Fibroblast of mammary gland (primary cell): ENCODE measurements at places on chromosomes 6 and 20.
A peak's percentile ranks its signal among the peaks of the same experiment; 100 is the strongest.

DNA sequence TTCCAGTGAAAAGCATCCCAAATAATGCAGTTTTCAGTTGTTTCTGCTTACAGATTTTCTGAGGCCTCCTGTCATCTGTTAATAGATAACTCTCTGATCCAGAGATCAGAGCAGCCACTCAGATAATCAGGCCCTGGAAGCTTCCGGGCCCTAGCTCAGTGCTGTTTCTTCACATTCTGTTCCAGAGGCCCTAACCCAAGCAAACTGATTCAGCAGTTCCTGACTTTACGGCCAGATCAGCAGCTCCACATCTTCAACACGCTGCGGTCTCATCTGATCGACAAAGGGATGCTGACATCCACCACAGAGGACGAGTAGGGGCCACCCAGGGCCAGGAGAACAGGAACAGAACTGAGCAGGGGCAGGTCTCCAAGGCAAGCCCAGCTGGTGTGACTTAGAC is 63.1 kb downstream of the CDS2 start:
- DNase-seq: no peak

DNA sequence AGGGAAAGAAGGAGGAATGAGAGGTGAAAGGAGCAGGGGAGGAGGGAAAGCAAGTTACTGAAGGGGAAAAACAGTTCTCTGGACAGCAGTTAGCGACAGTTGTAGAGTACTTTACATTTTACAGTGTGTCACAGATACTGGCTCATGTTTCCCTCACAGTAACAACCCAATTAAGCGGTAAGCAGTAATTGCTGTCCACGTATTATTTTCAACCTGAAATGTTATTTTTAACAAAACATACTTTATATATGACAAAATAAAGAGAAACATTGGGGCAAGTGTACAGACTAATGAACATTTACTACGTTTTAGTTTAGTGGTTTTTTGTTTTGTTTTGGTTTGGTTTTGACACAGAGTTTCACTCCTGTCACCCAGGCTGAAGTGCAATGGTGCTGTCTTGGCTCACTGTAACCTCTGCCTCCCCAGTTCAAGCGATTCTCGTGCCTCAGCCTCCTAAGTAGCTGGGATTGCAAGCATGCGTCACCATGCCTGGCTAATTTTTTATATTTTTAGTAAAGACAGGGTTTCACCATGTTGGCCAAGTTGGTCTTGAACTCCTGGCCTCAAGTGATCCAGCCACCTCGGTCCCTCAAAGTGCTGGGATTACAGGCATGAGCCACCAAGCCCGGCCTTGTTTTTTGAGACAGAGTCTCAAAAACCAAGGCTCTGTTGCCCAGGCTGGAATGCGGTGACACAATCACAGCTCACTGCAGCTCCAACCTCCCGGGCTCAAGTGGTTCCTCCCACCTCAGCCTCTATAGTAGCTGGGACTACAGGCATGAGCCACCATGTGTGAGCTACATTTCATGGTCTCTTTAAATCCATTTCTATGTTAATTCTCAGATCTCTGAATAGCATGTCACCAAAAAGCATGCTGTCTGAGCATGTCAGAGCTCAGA is 22.6 kb upstream of the BTN3A2 start:
- peak; percentile 53 for DNase-seq

DNA sequence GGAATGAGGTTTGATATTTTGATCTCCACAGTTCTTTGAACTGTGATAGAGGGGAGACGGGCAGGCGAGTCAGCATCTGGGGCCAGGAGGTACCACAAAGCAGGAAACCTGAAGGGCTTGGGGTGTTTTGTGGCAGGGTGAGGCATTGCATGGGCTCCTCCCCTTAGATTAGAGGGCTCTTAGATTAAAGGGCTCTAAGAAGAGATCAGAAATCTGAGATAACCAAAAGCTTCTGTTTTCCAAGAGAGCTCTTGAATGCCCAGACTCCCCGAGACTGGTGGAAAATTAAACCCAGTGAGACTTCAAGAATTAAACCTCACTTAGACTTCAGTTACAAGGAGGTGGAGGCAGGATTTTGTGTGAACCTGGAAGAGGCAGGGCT is 2.4 kb upstream of the GPX5 start:
- DNase-seq: no peak

GRCh38 chr6:90118581-90118980 is 178.1 kb downstream of the BACH2 start:
- no peak for DNase-seq

GRCh38 chr6:87799651-87800050 is 97.6 kb upstream of the AKIRIN2 start:
- no peak for DNase-seq

DNA sequence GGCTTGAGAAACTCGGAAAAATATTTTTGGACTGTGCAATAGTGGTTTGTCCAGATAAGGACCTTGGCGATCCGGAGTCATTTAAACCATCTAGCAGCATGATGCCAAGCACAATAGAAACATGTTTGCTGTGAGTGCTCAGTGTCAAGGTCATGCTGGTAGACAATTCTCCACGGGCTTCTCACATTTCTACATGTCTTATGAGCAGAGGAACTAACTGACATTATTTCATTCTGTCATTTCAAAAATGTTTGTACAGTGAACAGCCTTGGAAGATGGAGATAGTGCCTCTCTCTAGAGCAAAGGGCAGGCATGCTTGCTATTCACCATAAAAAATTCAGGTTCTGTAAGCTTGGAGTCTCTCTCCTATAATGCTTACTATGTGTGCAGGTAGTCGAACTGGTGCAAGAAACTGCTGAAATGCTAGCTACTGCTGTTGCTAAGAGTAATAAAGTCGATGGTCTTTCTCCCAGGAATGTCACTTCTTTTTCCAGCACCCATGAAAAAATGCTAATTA is 25.4 kb upstream of the CCN2 start:
- DNase-seq: peak; percentile 23

- peak; percentile 95 for DNase-seq
Measured at GRCh38 chr20:10603971-10604864, 69.6 kb downstream of the JAG1 start.

DNA sequence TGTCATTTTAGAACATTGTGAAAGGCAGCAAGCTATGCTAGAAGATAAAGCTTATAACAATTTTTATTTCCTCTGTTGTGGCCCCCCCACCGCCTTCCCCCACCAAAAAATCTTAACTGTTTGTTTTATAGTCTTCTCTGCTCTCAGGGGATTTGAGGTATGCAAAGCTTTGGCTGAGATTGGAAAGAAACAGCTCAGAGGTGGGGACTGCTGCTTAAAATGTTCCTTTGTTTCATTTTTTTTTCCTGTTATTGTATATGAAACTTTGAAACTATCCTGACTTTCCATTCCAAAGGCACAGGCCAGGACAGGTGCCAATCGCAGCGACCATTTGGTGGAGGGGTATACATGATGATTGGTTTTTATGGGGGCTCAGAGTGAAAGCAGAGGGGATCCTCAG is 114.7 kb upstream of the PHACTR1 start:
- DNase-seq: no peak

DNA sequence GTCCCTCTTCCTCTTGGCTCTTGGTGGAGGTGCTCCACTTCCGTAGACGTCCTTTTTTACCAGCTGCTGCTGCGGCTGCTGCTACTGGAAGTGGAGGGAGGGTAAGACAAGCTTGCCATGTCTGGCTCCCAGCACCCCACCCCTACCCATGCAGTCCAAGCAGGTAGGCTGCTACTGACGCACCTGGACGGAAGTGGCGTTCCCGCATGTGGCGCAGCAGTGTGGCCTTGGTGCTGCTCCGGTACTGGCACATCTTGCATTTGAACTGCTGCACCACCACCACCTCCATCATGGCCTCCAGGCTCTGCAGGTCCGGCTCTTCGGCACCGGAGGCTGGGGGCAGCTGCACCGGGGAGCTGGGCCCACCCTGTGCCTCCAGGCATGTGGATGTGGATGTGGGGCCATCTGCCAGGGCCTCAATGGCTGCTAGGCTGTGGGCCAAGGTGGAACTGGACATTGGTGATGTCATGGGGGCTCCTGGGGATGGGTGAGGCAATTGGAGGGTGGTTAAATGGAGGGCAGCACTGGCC is 4.4 kb downstream of the ZNF335 start:
- no peak for DNase-seq
